ENCODE measurements at places on chromosomes 4 and X. TPM values are rescaled to one million over a fixed set of nuclear protein-coding genes. Genes with fewer than 3 reads are reported as not detected.
A peak's percentile ranks its signal among the peaks of the same experiment; 100 is the strongest.

Gene NAT8L
- total RNA-seq: 1.7 TPM

Gene LGI2
- 0.98 TPM for total RNA-seq

Gene TLR1
- total RNA-seq: 10.3 TPM

Gene ATOH1
- total RNA-seq: not detected

GRCh38 chrX:109199726-109200125, 282.2 kb downstream of the GUCY2F start:
- no peaks in the 10 kb centered on the region for H3K36me3 ChIP-seq
- DNase-seq: no peak
- no peaks in the 10 kb centered on the region for H3K27me3 ChIP-seq
- H3K27ac ChIP-seq: no peak overlapping the region
- H3K4me3 ChIP-seq: no peak overlapping the region
- no peaks in the 10 kb centered on the region for H3K4me1 ChIP-seq

- H3K36me3 ChIP-seq: no peaks in the 10 kb centered on the region
- H3K4me3 ChIP-seq: no peak overlapping the region
- H3K27me3 ChIP-seq: no peaks in the 10 kb centered on the region
- H3K27ac ChIP-seq: no peak overlapping the region
Observed at GRCh38 chr4:54014666-54015160, 49.7 kb downstream of the CHIC2 start.

DNA sequence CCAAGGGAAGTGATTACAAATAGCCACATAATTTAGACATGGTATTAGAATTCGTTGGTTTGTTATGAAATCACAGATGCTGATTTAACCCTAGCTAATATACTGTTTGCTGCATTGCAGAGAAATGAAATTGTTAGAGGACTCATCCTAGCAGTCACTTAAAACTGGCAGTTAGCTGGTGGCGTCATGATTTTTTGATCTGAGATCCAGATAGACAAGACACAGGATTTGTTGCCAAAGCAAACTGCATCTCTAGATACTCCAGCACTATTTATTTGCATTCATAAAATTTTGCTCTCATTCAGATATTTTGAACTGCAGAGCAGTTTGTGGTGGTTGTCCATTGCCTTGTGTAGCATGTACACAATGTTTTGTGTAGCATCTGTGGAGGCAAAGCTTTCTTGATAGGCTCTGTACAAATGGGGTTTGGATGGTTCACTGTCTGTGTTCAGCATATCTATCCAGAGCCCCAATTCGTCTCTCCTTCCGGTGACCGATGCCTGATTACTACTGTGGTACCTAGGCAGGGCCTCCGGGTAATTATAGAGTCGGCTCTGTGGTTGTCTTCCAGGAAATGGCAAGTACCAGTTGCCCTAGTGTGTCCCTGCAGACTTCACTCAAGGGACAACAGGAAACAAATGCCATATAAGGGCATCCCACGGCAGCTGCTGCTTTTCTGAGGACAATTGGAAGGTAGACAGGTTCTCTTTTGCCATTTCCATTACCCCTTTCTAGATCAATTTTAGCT, 30.1 kb upstream of the SPARCL1 start:
- no peak for DNase-seq
- no peak overlapping the region for H3K27ac ChIP-seq
- H3K4me1 ChIP-seq: peaks cover 7% of the 10 kb centered on the region
- H3K27me3 ChIP-seq: no peaks in the 10 kb centered on the region
- H3K36me3 ChIP-seq: no peaks in the 10 kb centered on the region
- H3K4me3 ChIP-seq: no peak overlapping the region

GRCh38 chr4:149279776-149280175, 535.9 kb downstream of the IQCM start:
- H3K27me3 ChIP-seq: no peaks in the 10 kb centered on the region
- DNase-seq: no peak
- no peak overlapping the region for H3K4me3 ChIP-seq
- no peaks in the 10 kb centered on the region for H3K4me1 ChIP-seq
- no peaks in the 10 kb centered on the region for H3K36me3 ChIP-seq

DNA sequence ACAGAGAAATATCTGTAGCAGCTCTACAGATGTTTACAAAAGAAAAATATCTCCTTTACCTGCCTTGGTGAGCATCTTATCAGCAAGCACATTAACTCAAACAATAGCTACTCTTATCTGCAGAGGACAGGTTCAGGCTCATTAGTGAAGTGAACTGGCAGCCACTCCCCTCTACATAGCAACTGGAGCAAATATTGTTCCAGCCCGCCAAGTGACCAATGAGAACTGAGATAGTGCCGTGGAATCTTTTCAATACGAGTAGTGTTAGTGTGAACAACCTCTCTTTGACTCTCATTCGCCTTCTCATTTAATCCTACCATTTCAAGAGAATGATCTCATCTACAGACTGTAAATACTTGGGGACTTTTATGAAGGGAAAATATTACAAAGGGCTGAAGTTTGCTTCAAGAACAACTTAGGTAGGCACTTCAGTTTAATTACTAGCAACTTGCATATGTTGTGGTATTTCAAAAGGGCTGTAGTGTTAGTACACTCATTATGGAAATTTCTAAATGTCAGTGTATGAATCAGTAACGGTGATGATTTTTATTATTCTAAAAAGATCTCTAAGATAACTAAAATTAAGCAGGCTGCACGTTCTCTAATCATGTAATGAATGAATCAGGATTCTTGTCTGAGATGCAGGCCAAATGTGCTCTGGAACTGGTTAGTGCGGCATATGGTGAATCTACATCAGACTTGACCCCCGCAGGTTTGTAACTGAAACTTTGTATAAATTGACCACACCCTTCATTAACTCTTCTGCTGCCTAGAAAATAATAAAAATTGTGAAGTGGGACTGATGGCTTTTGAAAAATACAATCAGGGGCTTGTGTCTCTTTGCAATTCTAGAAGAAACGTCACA, 72.4 kb downstream of the PALLD start:
- H3K27ac ChIP-seq: peak overlapping the region; percentile 18
- no peaks in the 10 kb centered on the region for H3K36me3 ChIP-seq
- H3K4me1 ChIP-seq: peaks cover 15% of the 10 kb centered on the region
- H3K4me3 ChIP-seq: no peak overlapping the region
- no peaks in the 10 kb centered on the region for H3K27me3 ChIP-seq

GRCh38 chr4:165663411-165663810, 209.6 kb upstream of the TLL1 start:
- H3K27me3 ChIP-seq: no peaks in the 10 kb centered on the region
- DNase-seq: no peak
- H3K4me3 ChIP-seq: no peak overlapping the region
- H3K27ac ChIP-seq: no peak overlapping the region
- H3K36me3 ChIP-seq: no peaks in the 10 kb centered on the region

GRCh38 chr4:118373614-118374255, 20.9 kb upstream of the PRSS12 start:
- no peaks in the 10 kb centered on the region for H3K27me3 ChIP-seq
- no peak overlapping the region for H3K27ac ChIP-seq
- H3K4me3 ChIP-seq: no peak overlapping the region
- DNase-seq: no peak

DNA sequence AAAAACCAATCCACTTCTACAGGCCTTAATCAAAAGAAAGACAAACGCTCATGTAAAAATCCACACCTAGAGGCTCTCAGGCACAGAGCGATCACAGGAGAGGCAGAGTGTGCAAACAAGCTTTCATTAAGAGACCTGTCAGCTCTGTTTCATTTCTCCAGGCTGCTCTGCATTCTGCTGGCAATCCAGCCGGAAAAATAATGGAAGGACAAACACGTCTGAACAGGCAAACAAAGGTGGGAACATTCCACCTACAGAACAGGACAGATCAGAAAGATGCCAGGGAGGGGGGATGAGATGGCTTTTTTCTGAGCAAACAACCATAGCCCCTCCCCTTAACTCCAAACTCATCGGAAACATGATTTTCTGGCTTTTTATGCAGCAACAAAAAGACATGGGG, 9.7 kb downstream of the SOD3 start:
- H3K27ac ChIP-seq: no peak overlapping the region
- H3K36me3 ChIP-seq: no peaks in the 10 kb centered on the region
- no peak overlapping the region for H3K4me3 ChIP-seq
- H3K4me1 ChIP-seq: peaks cover 18% of the 10 kb centered on the region

DNA sequence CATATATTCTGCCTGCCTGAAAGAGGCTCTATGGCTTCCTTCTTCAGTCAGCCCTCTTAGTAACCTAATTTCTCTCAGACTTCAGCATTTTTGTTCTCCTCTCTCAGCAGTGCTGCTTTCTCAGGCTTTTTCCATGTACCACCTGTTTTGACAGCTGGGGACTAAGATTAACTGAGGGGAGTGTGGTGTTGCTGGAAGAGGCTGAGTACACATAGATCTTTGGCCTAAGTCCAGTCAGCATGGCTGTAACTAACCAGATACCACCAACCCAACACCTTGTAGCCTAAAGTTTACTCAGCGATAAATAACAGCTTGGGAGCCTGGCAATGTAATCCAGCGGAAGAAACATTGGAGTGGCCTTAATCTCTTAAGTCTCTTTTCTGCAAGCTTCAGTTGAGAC, 85.5 kb downstream of the RTL3 start:
- DNase-seq: no peak
- H3K27me3 ChIP-seq: no peaks in the 10 kb centered on the region
- H3K27ac ChIP-seq: no peak overlapping the region
- H3K36me3 ChIP-seq: no peaks in the 10 kb centered on the region

GRCh38 chrX:9148615-9149399, 114.9 kb upstream of the FAM9B start:
- DNase-seq: no peak
- H3K4me3 ChIP-seq: no peak overlapping the region
- no peaks in the 10 kb centered on the region for H3K36me3 ChIP-seq
- H3K27me3 ChIP-seq: no peaks in the 10 kb centered on the region
- H3K4me1 ChIP-seq: no peaks in the 10 kb centered on the region

DNA sequence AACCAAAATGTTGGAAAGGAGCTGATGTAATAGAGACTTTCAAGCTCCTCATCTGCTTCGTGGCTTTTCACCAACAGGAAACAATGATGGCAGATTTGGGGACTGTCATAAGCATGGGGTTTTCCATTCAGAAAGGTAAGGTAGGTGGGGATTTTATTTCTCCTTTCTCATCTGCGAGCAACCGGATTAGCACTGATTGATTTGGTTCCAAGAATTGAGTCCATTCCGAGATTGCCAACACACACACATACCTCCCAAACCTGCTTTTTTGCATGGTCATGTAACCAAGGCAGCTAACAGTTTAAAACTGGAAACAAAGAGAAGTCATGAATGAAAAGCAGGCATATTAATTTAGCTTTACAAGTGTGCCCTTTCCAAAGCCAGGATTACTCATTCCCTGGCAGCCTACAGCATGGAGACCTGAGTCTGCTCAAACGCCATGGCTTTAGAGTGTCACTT, 63.0 kb upstream of the LNX1 start:
- DNase-seq: no peak
- H3K36me3 ChIP-seq: no peaks in the 10 kb centered on the region
- peak overlapping the region; percentile 78 for H3K27ac ChIP-seq
- H3K4me1 ChIP-seq: peaks cover 72% of the 10 kb centered on the region

Data from vagina (tissue), 2 donors.